ENCODE measurements at places on chromosomes 1 and 21.

GRCh38 chr1:150558761-150559655 lies 9.8 kb downstream of the ADAMTSL4 start:
- DNase-seq: no peak

DNA sequence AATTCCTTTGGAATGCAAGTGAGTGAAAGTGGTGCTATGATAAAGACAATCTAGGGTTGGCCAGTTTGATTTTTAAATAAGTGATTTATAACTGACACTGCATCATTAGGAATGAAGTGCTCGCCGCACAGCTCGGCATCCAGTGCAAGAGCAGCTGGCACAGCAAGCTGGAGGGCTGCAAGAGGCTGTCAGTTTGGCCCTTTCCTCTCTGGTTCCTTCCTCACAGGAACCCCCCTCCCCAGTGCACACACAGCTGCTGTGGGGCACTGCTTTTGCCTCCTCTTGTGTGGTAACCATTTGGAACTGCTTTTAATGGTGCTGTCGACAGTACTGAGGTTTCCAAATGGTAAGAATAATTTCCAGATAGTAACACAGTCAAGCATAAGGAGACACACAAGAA lies 10.4 kb upstream of the BCAR3 start:
- DNase-seq: no peak

GRCh38 chr21:25569084-25569483 lies 38.2 kb downstream of the MRPL39 start:
- DNase-seq: no peak

GRCh38 chr21:42047821-42048613 lies 23.1 kb upstream of the UMODL1 start:
- no peak for DNase-seq

GRCh38 chr1:32696041-32696440 lies 6.5 kb downstream of the SYNC start:
- DNase-seq: no peak

All from HEK293T (cell line).